ENCODE measurements at places on chromosomes 11 and 22.

- no peak for DNase-seq
Measured at GRCh38 chr11:43686207-43686606, 5.7 kb downstream of the HSD17B12 start.

- DNase-seq = no peak
Measured at GRCh38 chr22:23700706-23701105, 9.9 kb downstream of the RGL4 start.

GRCh38 chr11:88494848-88495247 is 157.3 kb upstream of the CTSC start:
- peak; percentile 13 for DNase-seq

DNA sequence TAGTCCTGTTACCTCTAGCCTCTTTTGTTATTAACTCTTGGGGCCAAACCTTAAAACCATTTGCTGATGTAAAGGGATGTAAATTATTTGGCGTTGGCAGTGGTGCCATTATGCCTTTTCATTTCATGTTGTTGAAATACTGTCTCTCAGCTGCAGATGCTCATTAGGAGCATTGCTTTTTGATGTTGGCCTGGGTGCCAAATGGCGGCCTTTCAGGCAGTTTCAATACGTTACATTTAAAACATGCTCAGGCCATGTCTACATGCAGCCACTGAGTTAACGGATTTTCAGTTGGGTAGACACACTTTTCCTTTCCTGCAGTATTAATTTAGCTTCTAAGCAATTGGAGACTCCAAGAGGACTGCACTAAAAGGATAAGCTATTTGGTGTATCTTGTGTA is 5.3 kb downstream of the NCAM1 start:
- DNase-seq = no peak

GRCh38 chr22:17639247-17639741 is 737 bp downstream of the BCL2L13 start:
- peak; percentile 42 for DNase-seq

DNA sequence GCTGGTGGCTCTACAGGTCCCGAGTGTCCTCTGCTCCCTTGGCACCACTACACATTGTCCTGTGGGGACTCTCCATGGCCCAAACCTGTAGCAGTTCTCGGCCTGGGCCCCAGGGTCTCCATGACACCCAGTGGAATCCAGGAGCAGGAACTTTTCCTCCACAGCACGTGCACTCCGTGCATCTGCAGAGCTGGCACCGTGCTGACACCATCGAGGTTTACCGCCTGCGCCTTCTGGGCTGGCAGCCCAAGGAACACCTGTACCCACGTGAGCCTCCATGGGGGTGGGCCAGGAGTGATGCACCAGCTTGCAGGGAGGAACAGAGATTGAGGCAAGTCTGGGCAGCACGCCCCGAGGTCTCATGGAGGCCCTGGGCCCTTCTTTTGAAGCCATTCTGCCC is 25.2 kb downstream of the TSPAN32 start:
- DNase-seq = no peak

GRCh38 chr11:32052215-32052614 is 38.7 kb upstream of the RCN1 start:
- DNase-seq = peak; percentile 72

DNA sequence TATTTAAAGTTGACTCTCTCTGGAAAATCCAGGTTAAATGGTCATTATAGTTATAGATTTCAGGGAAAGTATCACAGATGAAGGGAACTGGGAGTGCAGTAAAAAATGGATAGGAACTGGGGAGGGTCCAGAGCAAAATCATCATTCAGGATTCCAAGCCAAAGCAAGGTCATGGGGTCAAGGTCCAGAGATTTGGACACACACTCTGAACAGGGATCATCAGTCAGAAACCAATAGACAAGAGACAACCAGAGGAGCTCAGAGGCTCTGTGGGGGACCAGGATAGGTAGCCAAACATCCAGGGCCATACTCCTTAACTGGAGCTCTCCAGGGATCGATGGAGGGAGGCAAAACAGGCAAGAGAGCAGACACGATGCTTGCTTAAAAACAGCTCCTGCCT is 27.3 kb upstream of the PSMA1 start:
- DNase-seq = no peak

GRCh38 chr11:41225856-41226633 is 233.4 kb downstream of the LRRC4C start:
- no peak for DNase-seq

DNA sequence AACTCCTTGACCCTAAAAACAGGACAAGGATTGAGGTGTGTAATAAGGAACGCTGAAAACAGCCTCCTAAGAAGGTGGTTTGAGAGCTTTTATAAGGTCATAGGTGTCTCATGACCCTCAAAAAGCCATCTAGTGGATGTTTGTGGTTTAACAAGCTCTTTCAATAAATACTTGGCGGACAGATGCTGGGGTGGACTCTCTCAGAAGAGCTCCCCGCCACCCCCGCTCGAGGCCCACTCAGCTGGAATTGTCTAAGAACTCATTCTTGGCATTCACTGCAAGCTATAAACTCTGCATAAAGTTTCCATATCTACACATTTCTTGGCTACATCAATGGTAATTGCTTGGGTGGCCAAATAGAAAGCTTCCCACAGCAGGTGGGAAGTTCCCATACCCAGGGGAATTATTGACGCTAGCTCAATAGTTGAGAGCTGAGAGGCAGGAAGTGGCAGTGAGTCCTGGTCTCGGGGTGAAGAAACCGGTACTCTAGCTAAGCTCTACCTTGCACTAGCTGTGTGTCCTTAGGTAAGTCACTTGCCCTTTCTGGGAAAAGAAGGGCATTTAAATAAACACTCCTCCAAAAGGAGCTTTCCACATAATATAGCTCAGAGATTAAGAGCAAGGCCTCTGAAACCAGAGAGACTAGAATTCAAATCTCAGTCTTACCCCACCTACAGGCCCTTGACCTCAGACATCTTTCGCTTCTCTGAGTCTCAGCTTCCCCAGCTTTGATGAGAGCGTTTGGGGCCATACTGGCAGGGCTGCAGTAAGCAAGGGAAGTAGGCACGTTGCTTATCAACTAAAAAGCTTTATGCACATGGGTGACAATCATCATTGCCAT is 6.4 kb downstream of the MS4A15 start:
- peak; percentile 32 for DNase-seq

DNA sequence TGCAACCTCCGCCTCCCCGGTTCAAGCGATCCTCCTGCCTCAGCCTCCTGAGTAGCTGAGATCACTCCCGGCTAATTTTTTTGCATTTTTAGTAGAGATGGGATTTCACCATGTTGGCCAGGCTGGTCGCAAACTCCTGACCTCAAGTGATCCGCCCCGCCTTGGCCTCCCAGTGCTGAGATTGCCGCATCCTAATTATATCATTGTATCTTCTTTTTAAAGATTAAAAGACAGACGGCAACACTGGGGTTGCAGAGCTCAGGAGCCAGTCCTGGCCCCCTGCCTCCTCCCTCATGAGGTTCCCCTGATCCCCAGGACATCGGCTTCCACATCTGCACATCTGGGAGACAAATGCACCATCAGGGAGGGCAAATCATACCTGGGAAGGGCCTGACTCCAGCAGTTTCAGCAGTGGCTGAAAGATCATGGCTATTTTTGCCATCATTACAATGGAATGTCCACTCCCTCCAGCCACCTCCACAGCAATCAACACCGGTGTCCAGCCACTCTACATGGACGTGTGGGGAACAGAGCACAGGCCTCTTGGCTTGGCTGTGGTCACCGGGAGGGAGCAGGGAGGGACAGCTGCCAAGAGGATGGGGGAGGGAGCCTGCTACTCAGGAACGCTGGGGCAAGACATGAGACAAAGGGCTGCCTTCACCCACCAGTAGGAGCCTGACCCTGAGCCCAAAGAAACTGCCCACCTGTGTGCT is 9.2 kb upstream of the CELSR1 start:
- DNase-seq = peak; percentile 63

- DNase-seq = no peak
Measured at GRCh38 chr11:643366-643765, 6.3 kb downstream of the DRD4 start.

GRCh38 chr11:67354075-67355022 is 1.0 kb upstream of the POLD4 start:
- peak; percentile 85 for DNase-seq

GRCh38 chr22:35397095-35397904 is 2.6 kb upstream of the MCM5 start:
- peak; percentile 39 for DNase-seq

GRCh38 chr22:22935056-22935545 is 47.5 kb downstream of the IGLL5 start:
- DNase-seq = no peak

GRCh38 chr22:46998331-46998730 is 235.9 kb downstream of the TBC1D22A start:
- no peak for DNase-seq

GRCh38 chr11:28447226-28447625 is 339.0 kb downstream of the METTL15 start:
- DNase-seq = no peak

DNA sequence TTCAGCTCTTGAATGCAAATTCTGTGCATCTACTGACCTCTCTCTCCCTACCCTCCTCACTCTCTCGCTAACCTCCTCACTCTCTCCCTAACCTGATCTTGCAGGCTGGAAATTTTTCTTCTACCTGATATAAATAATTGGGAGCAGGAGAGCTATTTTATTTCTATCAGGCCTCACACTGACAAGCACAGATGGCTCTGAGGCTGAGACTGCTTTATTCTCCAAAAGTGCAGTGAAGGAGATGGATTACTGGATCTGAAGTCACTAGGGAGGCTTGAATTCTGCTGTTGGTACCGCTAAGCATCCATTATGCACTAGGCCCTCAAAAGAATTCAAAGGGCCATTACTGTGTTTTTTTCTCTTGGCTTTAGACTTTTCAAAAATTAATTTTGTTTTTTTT is 19.4 kb upstream of the LDHA start:
- no peak for DNase-seq

DNA sequence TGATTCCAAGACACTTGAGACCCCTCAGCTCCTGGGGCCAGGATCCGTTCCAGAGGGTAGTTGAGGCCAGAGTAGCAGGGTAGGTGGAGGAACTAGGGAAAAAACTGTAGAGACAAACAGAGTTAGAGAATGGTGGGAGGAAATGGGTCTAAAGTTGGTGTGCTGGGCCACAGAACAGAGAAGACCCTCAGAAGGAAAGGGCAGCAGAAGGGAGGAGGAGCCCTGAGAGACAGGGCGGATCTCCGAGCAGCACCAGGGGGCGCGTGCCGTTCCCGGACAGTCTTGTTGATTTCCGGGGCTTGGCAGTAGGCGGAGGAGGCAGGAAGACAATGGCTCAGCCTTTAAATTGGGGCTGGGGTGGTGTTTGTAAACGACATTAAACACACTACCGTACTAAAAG is 2.4 kb upstream of the CECR2 start:
- DNase-seq = peak; percentile 29

DNA sequence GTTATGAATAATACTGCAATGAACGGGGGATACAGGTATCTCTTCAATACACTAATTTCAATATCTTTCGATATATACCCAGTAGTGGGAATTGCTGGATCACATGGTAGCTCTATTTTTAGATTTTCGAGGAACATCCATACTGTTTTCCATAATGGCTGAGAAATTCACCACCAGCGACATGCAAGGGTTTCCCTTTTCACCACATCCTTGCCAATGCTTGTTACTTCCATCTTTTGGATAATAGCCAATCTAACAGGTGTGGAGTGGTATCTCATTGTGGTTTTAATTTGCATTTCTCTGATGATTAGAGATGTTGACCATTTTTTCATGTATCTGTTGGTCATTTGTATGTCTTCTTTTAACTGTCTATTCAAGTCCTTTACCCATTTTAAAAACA is 5.9 kb downstream of the IL10RA start:
- DNase-seq = no peak

- no peak for DNase-seq
Measured at GRCh38 chr11:83219095-83219494, 25.6 kb downstream of the ANKRD42 start.

GRCh38 chr22:49632199-49633009 is 195.3 kb downstream of the BRD1 start:
- peak; percentile 60 for DNase-seq

Data from suppressor macrophage (primary cell).